Right atrium auricular region (tissue), 2 donors: ENCODE measurements at places on chromosomes 4 and X. TPM values are rescaled to one million over a fixed set of nuclear protein-coding genes. Genes with fewer than 3 reads are reported as not detected.

- DNase-seq, result no peak
Observed at GRCh38 chr4:78864405-78865024, 74.7 kb downstream of the PAQR3 start.

DNA sequence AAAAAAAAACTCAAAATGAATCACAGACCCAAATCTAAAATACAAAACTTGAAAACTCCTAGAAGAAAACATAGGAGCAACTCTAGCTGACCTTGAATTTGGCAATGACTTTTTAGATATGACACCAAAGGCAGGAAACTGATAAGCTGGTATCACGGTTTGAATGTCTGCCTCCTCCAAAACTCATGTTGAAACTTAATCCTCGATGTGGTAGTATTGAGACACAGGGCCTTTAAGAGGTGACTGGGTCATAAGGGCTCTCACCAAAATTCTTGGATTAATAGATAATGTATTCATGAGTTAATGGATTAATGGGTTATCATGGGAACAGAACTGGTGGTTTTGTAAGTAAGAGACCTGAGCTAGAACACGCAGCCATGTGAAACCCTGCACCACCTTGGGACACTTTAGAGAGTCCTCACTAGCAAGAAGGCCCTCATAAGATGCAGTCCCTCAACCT is 40.5 kb downstream of the FRYL start:
- no peak for DNase-seq

GRCh38 chr4:130092187-130093015 is 996.4 kb downstream of the C4orf33 start:
- DNase-seq, result no peak

DNA sequence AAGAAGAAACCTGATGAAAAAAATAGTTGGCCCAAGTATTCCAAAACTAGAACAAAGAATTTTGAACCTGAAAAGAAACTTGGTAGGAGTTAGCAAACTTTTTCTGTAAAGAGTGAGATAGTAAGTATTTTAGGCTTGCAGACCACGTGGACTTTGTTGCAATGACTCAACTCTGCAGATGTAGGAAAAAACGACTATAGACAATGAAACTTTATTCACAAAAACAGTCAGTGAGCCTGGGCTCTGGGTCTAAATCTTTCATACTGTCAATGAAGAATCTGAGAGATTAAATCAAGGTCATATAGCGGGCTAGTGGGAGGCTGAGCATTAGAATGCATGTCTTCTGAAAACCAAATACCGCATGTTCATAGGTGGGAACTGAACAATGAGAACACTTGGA is 23.0 kb downstream of the SH3D19 start:
- DNase-seq, result no peak

GRCh38 chr4:6538575-6538974 is 36.4 kb upstream of the MAN2B2 start:
- DNase-seq, result no peak

- DNase-seq, result no peak
Observed at GRCh38 chrX:97539970-97540519, 656.3 kb downstream of the RPA4 start.

DNA sequence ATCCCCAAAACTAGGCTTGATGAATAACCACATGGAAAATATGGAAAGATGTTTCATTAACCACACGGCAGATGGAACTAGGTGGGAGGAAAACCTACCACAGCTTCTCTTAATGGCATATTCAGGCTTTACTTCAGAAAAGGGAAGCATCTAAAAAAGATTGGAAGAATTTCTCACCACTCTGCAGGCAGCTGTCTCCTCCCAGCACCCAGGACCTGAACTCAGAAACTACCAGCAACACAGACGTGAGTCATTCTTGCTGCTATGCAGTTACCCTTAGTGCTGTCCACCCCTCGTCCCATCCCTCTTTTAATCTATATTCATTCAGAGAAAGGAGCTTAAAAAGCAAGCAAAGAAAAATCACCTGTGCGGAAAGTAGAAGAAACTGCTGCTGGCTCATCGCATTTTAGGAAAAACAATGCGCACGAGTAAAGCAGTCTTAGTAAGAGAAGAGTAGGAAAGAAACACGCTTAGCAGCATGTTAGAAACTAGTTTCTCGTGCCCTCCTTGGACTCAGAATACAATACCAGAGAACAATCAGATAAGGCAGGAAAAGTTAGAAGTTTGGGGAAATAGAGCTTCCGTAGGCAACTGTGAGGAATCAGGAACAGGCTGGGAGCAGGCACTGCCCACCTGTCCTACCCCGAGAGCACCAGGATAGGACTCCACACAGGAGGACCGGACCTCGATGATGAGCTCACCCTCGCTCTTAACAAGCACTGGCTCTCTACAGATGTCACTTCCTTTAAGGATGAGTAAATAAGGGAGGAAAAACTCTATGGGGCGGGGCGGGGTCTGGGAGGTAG is 48.1 kb upstream of the ENPP6 start:
- DNase-seq, result peak; percentile 58

GRCh38 chr4:81905971-81906370 is 434.3 kb upstream of the RASGEF1B start:
- no peak for DNase-seq

The SPATA18 gene
- 2.2 TPM for total RNA-seq

The DOK7 gene
- 31.0 TPM for total RNA-seq

The SORCS2 gene
- 1.5 TPM for total RNA-seq

The CYSLTR1 gene
- total RNA-seq, result 0.96 TPM
